ENCODE measurements at places on chromosomes 12 and 14. TPM values are rescaled to one million over a fixed set of nuclear protein-coding genes. Genes with fewer than 3 reads are reported as not detected.

Gene PELI2
- 4.3 TPM for polyA plus RNA-seq

DNA sequence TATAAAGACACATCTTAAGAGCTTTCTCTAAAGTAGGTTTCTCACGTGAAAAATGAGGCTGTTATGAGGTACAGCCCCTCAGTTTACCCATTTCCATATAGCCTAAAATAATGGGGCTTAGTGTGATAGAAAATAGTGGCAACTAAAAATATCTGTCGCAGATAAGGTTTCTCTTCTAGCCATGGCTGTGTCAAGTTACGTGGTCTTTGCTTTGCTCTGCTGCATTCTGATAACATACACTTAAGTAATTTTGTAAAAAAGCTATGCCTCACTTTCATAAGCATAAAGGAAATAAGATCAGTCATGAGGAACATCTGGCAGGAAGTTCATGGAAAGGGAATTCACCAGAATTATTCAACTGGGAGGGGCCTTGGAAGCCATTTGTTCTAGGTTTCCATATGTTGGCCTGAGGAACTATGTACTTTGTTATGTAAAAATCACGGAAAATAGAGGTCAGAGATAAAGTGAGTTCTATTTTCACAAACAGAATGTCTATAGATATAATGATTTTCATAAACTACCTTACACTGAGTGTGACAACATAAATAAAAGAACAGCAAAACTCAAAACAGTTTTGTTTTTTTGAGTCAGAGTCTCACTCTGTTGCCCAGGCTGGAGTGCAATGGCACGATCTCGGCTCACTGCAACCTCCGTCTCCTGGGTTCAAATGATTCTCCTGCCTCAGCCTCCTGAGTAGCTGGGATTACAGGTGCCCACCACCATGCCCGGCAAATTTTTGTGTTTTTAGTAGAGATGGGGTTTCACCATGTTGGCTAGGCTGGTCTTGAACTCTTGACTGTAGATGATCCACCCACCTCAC, 195.6 kb upstream of the KRR1 start:
- no peak overlapping the region for H3K4me3 ChIP-seq
- DNase-seq, result no peak
- peak overlapping the region; percentile 72 for H3K27ac ChIP-seq

Gene DCD
- polyA plus RNA-seq, result not detected

DNA sequence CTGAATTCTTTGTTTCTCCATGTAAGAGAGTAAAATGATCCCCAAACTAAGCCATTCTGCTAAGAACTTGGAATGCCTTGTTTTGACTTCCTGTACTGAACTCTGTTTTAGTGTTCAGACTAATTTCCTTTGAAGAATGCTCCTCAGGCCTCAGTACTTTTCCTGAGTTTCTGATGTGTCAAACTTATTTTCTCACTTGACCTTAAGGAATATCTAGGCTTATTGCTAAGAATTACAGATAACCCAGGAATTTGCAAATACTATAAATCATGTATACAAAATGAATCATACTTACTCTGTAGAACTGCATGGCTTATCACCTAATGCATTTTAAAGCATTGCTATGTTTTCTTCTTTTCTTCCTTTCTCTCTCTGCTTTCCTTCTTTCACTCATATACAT, 93.1 kb upstream of the PKP2 start:
- H3K36me3 ChIP-seq, result no peaks in the 10 kb centered on the region
- H3K27me3 ChIP-seq, result no peaks in the 10 kb centered on the region
- DNase-seq, result no peak
- H3K4me3 ChIP-seq, result no peak overlapping the region
- H3K27ac ChIP-seq, result peak overlapping the region; percentile 7

Gene ADAM20
- 0.26 TPM for polyA plus RNA-seq

DNA sequence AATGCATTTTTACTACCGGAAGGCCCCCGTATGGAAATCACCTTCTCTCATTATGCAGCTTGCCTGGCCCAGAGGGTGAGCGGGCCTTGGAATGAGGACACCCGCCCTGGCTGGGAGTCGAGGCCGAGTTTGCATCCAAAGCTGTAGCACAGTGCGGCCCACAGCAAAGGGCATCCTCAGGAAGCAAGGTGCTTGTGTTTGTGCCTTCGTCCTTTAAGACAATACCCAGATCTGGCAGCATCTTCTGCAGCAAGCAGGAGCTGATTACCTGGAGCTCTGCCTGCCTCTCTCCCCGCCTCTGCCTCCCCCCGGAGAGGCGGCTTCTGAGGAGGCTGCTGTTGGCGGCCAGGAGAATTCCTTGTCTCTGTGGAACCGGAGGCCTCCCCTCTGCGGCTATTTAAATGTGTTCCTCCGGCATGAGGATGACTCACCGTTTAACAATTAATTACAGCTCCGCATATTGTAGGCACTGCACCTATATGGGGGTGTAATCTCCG, 145.3 kb downstream of the CACNA1C start:
- H3K36me3 ChIP-seq, result no peaks in the 10 kb centered on the region
- no peak overlapping the region for H3K4me3 ChIP-seq
- peak; percentile 69 for DNase-seq
- peaks cover 10% of the 10 kb centered on the region for H3K4me1 ChIP-seq
- no peaks in the 10 kb centered on the region for H3K27me3 ChIP-seq

DNA sequence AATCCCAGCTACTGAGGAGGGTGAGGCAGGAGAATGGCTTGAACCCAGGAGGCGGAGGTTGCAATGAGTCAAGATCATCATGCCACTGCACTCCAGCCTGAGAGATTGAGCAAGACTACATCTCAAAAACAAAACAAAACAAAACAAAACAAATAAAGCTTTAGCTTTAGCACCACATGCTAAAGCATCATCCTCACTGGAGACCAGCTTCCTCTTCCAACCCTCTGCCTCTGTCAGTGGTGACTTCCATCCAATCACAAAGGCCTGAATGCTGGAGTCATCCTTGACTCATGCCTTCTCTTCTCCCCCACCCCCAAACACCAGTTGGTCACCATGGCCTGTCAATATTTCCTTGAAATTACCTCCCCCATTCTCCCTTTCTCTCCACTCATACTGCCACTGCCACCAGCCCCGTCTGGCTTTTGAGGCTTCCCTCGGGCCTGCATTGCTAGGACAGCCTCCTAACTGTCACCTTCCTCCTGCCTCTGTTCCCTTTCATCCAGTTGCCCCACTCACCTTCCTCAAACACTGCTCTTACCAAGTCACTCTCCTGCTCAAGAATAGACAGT, 1.4 kb downstream of the ZNF385A start:
- no peak for DNase-seq
- no peaks in the 10 kb centered on the region for H3K36me3 ChIP-seq
- H3K27me3 ChIP-seq, result no peaks in the 10 kb centered on the region
- no peak overlapping the region for H3K4me3 ChIP-seq
- peaks cover 19% of the 10 kb centered on the region for H3K4me1 ChIP-seq

GRCh38 chr14:41073544-41073943, 533.1 kb upstream of the LRFN5 start:
- H3K27ac ChIP-seq, result no peak overlapping the region
- H3K36me3 ChIP-seq, result no peaks in the 10 kb centered on the region
- DNase-seq, result no peak
- H3K27me3 ChIP-seq, result no peaks in the 10 kb centered on the region

Gene TRHDE
- 1.3 TPM for polyA plus RNA-seq

- peak overlapping the region; percentile 98 for H3K27ac ChIP-seq
- no peaks in the 10 kb centered on the region for H3K36me3 ChIP-seq
- H3K27me3 ChIP-seq, result no peaks in the 10 kb centered on the region
- peak; percentile 75 for DNase-seq
Measured at GRCh38 chr14:76918256-76918781, 92.1 kb downstream of the LRRC74A start.

GRCh38 chr12:75542942-75543341, 31.5 kb upstream of the KRR1 start:
- DNase-seq, result no peak
- H3K4me1 ChIP-seq, result no peaks in the 10 kb centered on the region
- no peak overlapping the region for H3K4me3 ChIP-seq
- no peaks in the 10 kb centered on the region for H3K27me3 ChIP-seq

DNA sequence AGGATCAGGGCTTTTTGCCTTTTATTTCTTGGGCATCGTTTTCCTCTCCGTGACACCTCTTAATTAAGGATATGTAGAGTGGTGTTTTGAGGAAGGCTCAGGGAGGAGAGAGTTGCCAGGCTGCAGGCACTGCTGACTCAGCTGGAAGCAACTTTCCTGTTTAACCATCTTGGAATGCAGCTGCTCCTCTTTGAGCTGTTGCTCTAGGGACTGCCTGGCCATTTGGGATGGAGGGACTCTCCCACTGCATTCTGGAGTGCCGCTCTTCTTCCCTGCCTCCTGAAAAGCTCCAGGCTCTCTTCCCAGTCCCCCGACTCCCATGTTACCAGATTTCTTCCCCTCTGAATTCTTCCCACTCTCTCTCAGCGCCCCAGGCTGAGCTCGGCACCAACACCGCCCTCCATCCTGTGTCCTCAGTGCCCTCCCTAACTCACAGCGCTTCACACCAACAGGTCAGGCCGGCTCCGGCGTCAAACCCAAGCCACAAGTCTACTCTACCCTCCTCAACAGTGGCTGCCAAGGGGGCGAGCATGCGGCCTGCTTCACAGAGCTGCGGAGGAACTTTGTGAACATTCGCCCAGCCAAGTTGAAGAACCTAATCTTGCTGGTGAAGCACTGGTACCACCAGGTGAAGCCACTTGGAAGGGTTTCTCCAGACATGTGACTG, 5.9 kb downstream of the OAS3 start:
- H3K27me3 ChIP-seq, result no peaks in the 10 kb centered on the region
- no peak overlapping the region for H3K4me3 ChIP-seq
- no peak overlapping the region for H3K27ac ChIP-seq
- H3K36me3 ChIP-seq, result no peaks in the 10 kb centered on the region
- H3K4me1 ChIP-seq, result no peaks in the 10 kb centered on the region

DNA sequence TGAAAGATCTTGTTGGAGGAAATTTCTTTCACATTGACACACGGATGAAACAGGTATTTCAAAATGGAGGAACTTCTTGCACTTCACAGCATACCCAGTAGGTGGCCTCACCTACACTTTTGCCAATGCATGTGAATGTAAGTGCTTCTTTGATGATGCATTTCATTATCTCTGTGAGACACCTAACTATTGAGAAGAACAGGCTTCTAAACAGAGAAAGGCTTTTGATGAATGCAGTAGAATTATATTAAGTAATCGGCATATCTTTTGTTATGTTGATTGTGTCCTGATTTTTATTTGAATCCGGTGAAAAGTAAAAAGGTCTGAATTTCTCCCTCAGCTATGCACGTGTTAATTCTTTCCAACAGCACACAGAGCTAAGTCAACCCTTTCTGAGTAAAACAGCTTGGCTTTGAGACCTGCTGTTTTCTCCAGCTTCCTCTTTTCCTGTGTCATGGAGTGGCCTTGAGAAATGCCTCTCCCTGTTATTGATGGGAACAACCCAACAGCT, 399.0 kb downstream of the NAV3 start:
- DNase-seq, result peak; percentile 51
- no peaks in the 10 kb centered on the region for H3K36me3 ChIP-seq
- H3K4me3 ChIP-seq, result no peak overlapping the region

Gene TAS2R19
- polyA plus RNA-seq, result 0.16 TPM

Gene KLRB1
- polyA plus RNA-seq, result not detected

- peaks cover 6% of the 10 kb centered on the region for H3K4me1 ChIP-seq
- DNase-seq, result no peak
- H3K36me3 ChIP-seq, result no peaks in the 10 kb centered on the region
- H3K4me3 ChIP-seq, result no peak overlapping the region
Measured at GRCh38 chr12:132551641-132552031, 58.7 kb downstream of the LRCOL1 start.

- no peaks in the 10 kb centered on the region for H3K27me3 ChIP-seq
- H3K4me3 ChIP-seq, result peak overlapping the region; percentile 91
- H3K27ac ChIP-seq, result peak overlapping the region; percentile 98
Measured at GRCh38 chr12:106248312-106248845, 559 bp upstream of the CKAP4 start.

DNA sequence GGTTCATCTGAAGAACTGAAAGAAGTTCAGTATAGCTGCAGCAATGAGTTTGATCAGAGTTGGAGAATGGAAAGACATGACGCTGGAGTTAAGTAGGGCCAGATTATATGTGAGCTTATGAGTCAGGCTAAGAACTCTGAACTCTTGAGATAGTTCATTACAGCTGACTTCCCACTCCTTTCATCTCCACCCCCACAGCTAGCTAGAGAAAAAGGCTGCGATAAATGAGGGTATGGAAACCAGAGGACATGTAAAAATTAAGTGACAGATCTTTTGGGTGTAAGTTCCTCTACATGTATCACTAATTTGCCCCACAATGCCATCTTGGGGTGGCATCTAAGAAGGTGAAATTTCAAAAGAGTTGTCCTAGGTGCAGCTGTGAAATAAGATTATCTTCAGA, 28.6 kb downstream of the PYM1 start:
- no peak overlapping the region for H3K4me3 ChIP-seq
- no peaks in the 10 kb centered on the region for H3K36me3 ChIP-seq
- H3K27me3 ChIP-seq, result no peaks in the 10 kb centered on the region
- H3K4me1 ChIP-seq, result no peaks in the 10 kb centered on the region

Gene CCDC175
- not detected for polyA plus RNA-seq

Gene NXPH4
- polyA plus RNA-seq, result 2.7 TPM

Gene KLHL33
- 0.19 TPM for polyA plus RNA-seq

Gene EGLN3
- polyA plus RNA-seq, result 14.9 TPM

Gene ADAM21
- 1.1 TPM for polyA plus RNA-seq

DNA sequence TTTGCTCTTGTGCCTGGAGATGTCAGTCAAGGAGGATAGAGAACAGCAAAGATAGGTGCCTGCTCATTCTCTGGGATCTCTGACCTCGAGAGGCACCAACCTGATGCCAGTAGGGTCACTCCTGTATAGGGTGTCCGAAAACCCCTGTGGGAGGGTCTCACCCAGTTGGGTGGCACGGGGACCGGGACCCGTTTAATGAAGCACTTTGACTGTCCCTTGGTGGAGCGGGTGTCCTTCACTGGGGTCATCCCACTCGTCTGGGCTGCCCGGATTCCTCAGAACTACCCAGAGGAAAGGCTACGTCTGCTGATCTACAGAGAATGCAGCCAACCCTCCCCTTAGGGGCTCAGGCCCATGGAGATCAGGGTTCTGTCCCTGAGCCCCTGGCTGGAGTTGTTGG, 157.6 kb downstream of the CAPZA3 start:
- no peak overlapping the region for H3K27ac ChIP-seq
- H3K36me3 ChIP-seq, result no peaks in the 10 kb centered on the region
- H3K27me3 ChIP-seq, result no peaks in the 10 kb centered on the region
- DNase-seq, result no peak
- H3K4me1 ChIP-seq, result no peaks in the 10 kb centered on the region
- H3K4me3 ChIP-seq, result no peak overlapping the region

Gene SMIM41
- polyA plus RNA-seq, result 0.15 TPM

GRCh38 chr14:105328678-105329390, 14.3 kb downstream of the PACS2 start:
- DNase-seq, result no peak
- no peaks in the 10 kb centered on the region for H3K27me3 ChIP-seq
- no peak overlapping the region for H3K4me3 ChIP-seq
- no peak overlapping the region for H3K27ac ChIP-seq

Data from hepatocyte (in vitro differentiated cells).